ENCODE measurements at places on chromosomes 1 and 21.

DNA sequence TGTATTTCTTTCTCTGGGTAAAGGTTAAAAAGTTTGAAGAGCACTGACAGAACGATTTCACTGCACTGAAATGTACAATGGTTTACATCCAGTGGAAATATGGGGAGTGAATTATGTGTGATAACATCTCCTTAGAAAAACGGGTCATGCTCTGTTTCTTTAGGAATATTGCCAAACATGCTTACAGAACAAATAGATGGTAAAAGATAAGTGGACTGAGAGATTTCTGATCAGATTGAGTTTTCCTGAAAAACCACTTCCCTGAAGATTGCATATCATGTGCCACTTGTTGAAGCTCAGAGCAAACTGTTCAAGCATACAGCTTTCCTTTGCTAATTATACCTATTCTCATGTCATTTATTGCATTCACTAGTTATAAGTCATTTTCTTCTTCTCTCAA, 29.9 kb upstream of the DISP1 start:
- no peak for DNase-seq

DNA sequence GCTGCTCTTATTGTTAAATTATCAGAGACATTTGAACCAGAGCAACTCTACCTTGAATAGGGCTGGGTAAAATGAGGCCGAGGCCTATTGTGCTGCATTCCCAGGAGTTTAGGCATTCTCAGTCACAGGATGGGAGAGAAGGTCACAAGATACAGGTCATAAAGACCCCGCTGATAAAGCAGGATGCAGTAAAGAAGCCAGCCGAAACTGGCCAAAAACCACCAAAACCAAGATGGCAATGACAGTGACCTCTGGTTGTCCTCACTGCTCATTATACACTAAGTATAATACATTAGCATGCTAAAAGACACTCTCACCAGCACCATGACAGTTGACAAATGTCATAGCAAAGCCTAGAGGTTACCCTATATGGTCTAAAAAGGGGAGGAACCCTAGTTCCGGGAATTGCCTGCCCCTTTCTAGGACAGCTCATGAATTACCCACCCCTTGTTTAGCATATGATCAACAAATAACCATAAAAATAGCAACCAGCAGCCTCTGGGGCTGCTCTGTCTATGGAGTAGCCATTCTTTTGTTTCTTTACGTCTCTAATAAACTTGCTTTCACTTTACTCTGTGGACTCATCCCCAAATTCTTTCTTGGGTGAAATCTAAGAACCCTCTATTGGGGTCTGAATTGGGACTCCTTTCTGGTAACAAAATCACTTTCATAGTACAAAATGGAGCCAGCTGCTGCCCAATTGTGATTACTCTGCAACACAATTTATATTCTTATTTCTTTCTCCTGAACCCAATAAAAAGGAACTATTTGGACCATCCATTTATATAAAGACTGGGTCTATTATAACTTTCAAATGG, 179.6 kb downstream of the TGFBR3 start:
- DNase-seq, result no peak

DNA sequence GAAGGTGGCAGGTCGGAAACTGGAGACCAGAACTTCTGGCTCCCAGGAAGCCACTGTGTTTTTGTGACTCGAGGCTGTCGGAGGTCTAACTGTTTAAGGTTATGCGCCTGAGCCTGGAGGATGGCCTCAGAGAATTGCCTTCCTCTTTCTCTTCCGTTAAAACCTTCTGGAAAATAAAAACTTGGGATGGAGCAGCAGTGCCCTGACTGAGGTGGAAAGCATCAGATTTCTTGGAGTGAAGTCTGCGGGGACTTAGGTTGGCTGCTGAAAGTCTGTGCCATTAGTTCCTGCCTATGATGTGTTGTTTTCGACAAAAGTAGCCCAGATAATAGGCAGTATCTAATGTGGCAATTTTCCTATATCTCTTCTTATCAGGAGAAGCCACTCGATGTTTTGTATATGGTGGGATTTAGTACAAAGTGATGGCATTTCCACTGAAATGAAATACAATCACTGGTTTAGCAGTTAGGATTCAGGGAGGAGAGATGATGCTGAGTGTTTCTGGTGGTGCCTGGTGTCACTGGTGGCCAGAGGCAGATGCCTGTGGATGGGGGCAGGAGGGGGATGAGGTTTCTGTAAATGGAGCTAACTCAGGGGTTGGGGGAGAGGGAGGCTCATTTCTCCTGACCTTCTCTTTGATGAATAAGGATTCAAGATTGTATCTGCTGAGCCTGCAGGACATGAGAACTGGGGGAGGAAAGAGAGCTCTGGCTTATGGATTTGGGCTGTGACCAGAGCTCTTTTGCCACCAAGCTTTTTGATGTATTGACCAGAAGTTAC, 150.8 kb downstream of the CAMTA1 start:
- no peak for DNase-seq

DNA sequence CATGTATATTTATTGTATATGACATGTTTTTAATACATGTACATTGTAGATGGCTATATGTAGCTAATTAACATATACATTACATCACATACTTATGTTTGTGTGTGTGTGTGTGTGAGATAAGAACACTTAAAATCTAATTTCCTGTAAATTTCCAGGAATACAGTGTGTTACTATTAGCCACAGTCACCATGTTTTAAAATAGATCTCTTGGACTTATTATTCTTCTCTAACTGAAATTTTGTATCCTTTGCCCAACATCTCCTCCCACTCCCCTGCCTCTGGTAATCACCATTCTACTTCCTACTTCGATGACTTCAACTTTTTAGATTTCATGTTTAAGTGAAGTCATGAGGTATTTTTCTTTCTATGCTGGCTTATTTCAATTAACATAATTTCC, 64.8 kb downstream of the FCRL5 start:
- DNase-seq, result no peak

DNA sequence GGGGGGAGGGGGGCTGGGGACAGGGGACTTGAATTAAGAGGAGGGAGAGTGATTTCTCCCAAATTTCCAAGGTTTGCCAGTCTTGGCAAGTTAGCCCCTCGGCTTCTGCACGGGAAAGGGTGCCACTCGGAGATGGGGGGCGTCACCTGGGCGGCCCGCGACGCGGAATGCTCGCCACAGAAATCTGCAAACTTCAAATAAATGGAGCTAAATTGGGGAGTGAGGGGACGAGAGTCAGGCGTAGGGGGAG, 885 bp upstream of the SSBP3 start:
- no peak for DNase-seq

DNA sequence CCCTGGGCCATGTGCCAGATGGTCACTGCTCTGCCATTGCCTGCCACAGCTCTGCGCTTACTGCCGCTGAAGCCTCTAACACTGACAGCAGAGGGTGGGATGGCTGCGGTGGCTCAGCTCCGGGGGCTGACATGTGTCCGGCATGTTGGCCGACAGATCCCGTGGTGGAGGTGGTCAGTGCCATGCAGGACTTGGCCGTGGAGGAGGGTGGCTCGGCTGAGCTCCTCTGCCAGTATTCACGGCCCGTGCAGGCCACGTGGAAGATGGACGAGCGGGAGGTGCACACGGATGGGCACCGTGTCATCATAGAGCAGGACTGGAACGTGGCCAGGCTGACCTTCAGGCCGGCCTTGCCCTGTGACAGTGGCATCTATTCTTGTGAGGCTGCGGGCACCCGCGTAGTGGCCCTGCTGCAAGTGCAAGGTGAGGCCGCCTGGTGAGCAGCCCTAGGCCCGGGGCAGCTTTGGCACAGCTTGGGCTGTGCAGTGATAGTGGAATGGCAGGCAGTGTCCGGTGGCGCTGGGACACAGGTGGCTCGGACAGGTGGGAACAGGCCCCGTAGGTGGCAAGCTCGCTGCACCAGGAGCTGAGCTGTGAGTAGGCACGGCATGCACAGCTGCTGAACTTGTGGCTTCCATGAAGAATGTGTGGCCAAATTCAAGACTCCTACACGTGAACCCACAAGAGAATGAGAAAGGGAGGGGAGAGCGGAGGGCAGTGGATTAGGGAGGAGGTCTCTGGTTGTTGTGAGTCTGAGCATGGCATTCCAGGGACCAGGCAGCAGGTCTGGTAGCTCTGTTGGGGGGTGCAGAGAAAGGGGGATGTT, 91.8 kb downstream of the TRIM11 start:
- no peak for DNase-seq

GRCh38 chr21:42621819-42622177, 31.6 kb upstream of the PDE9A start:
- no peak for DNase-seq

GRCh38 chr1:205353612-205354011, 3.1 kb downstream of the KLHDC8A start:
- DNase-seq, result no peak

DNA sequence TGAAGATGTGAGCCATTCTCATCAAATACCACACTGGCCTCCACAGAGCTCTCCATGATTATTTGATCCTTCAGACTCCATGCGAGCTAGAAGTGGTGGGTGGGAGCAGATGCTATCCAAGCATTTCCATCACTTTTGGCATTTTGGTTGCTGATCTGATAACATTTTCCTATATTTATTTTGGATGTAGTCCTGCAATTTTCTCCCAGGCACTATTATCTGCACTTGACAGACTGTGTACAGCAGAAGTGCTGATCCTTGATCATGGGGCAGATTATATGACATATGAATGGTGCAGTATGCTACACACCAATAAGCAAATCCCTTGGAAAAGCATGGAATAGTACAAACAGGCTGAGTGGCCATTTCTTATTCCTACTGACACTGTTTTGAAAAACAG, 167.6 kb upstream of the LRRC7 start:
- no peak for DNase-seq

DNA sequence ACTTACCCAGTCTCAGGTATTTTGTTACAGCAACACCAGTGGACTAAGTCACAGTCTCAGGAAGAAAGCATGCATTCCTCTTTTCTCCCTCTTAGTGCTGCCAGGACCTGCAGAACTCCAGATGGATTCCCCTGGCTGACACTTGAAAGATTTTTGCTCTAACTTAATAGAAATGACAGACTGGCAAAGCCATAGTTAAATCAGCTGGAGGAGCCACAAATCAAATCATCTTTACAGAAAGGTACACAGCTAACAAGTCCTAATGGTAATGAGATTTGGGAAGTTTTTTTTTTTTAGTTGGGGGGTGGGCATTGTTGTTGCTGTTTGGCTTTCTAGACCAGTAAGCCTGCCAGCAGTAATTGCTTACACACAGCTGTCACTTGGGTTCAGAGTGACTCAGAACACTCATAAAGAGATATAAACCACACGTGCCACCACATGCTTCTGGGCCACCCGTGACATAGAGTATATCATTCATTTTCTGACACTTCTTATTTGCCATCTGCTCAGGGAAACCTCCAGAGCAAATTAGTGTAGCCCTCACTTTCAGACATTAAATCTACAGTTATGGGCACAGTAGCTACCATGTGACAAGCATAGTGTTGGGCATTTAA, 72.4 kb downstream of the FH start:
- no peak for DNase-seq

DNA sequence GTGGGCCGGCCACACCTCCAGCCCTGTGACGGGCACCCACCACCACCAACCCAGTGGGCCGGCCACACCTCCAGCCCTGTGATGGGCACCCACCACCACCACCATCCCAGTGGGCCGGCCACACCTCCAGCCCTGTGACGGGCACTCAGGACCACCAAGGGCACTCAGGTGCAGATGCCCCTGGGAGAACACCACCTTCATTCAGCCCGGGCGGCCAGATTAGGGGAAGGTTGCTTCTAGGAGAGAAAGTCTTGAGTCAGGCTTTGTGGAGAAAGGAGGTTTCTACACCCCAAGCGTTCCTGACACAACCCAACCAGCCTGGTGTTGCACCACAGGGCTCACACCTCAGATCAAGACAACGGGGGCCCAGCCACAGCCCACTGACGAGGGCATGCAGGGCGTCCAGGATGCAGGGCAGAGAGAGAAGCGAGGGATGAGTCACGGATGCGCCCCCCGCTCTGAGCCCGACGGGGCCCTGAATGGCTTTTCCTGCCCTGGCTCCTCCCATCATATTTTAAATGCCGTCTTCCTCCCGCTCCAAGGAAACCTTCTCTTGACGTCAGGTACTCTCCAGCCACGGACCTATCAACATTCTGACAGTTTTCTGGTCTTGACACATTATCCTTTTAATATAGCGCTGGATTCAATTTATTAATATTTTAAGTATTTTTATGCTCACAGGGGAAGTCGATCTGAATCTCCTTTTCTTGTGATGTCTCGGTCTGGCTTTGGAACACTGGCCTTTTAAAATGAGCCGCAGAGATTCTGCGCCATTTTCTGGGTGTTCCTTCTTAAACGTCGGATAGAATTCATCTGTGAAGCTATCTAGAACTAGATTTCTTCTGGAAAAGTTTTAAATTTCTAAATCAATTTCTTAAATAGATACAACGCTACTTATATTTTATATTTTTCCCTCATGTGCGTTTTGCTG, 631 bp upstream of the SPATC1L start:
- peak; percentile 85 for DNase-seq

GRCh38 chr1:190597294-190597693, 119.6 kb upstream of the BRINP3 start:
- no peak for DNase-seq

DNA sequence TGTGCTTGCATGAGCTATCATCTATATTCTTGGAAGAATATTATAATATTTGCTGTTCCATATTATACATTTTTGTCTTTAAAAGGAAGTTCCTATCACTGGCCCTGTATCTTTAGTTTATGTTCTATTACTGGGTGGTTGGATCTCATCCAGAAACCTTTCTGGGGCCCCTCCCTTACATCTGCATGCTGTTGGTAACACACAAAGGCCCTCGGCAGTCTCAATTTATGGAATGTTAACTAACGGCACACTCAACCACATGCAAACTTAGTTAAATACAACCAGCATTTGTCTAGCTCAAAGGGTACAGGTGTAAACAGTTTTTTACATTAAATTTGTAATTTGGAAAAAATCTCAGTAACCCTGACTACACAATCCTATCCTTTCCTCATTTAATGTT, 9.7 kb upstream of the HYI start:
- no peak for DNase-seq

GRCh38 chr1:224054611-224055010, 59.3 kb upstream of the FBXO28 start:
- no peak for DNase-seq

DNA sequence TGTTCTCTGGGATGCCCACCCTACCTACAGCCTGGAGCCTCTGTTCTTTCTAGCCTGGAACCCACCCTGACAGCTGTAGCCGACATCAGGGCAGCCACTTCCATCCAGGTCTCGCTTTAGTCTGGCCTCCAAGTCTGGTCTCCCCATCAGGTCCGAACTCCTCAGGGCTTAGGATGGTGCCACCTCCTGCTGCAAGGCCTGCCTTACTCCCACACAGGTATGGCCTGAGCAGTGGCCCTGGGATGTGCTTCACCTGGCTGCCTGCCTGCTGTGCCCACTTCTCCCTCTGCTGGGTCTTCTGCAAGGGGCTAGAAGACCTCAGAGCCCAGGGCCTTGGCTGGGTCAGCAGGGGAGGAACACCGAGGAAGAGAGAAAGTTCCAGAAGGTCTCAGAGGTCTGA, 35.7 kb upstream of the MAGOH start:
- DNase-seq, result no peak
